ENCODE measurements at places on chromosomes 3 and 15. TPM values are rescaled to one million over a fixed set of nuclear protein-coding genes. Genes with fewer than 3 reads are reported as not detected.

DNA sequence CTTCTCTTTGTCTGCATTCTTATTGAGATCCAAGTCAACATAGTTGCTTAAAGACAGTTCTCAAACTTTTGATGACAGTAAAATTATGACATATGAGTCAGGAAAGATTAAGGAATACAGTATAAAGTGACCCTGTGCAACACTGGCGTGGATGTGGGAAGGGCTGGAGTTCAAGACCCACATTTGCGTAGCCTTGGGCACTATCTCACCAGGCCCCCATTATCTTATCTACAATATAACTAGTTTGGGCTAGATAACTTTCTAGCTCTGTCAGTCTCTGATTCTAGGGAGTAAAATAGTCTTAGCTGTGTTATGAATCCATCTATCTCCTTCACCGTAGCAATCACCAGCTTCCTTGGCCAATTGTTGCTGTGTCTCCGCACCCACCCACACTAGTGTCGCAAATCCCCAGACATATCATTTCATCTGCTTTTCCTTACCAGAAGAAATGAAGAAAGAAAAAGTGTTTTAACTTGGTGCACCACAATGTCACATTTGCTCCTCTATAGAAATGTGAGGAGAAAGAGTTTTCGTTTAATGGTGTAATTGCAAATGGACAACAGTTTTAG is 14.9 kb upstream of the TM4SF4 start:
- DNase-seq = no peak

DNA sequence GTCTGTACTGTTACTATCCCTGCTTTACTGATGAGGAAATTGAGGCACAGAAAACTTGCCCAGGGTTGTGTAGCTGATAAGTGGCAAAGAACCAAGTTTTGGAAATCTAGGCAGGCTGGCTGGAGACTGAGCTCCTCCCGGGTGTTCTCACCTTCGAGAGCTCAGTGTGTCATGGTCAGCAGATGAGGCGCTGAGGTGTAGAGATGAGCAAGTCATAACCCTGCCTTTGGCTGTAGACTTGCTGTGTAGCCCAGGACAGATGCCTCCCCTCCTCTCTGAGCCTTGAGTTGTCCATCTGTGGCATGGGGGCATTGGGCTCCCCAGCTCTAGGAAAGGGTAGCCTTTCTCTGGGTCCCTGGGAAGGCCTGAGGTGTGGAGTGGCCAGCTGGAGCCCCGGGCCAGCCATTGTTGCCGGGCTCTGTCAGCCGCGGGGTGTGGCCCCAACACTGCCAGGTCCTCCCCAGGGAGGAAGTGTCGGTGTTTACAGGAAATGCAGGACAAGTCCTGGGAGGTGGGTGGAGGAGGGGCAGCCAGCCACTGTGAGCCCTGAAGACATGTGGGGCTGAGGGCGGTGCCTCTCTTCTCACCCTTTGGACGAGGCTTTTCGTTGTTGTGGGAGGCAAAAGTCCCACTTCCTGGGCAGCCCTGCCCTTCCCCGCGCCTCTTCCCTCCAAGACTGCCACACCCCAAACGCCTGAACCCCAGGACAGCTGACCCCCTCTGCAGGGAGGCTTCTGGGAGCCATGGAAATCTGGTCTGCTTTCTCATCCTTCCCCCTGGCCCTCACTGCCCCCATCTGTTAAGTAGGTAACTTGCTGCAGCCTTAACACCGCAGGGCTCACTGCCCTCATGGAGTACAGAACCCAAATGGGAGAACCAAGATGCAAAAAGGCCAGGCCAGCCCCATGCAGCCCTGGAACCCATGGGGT is 29.1 kb downstream of the FGD5 start:
- DNase-seq = no peak

DNA sequence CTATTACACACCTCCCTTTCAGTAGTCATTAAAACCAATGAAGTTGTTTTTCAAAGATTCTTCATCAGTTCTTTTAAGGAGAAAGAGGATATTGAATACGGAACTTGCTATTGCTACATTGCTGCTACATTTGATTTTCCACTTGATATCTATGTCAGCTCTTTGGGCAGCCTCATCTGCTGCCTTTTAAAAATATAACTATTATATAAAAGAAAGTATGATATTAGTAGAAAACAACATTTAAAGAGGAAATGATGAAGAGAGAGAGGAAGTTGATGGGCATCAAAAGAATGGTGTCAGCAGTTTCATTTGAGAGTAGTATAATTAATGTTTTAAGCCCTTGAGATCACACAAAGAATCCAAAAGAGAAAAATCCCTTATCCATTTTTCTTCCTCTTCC is 171.4 kb downstream of the NFKBIZ start:
- no peak for DNase-seq

The GOLGA6L9 gene
- 9.5 TPM for total RNA-seq

The BSN gene
- total RNA-seq = 13.7 TPM

The RASA2 gene
- 30.3 TPM for total RNA-seq

Data from cerebellum (tissue), 4 donors.